Stimulated activated CD4-positive, alpha-beta T cell treated with anti-CD3 and anti-CD28 coated beads, Interleukin-12 subunit alpha, Interleukin-12 subunit beta, amount 100 ng/mL, for 48 hours (primary cell): ENCODE measurements at places on chromosomes 6 and 20.

GRCh38 chr6:55136916-55137315 is 37.4 kb upstream of the HCRTR2 start:
- no peak for DNase-seq

DNA sequence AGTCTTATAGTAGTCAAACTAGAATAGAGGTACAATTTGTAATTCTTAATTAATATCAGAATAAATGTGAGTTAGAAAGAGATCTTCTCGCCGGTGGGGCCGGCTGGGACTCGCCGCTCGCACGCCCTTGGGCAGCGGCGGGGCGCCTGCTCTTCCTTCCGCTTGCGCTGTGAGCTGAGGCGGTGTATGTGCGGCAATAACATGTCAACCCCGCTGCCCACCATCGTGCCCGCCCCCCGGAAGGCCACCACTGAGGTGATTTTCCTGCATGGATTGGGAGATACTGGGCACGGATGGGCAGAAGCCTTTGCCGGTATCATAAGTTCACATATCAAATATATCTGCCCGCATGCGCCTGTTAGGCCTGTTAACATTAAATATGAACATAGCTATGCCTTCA is 123.7 kb upstream of the OGFRL1 start:
- no peak for DNase-seq

- DNase-seq = no peak
These were observed 9.8 kb downstream of the HLA-F start for GRCh38 chr6:29733057-29733456.

GRCh38 chr6:133170602-133171001 is 70.6 kb upstream of the EYA4 start:
- no peak for DNase-seq

GRCh38 chr20:37378785-37379598 is 33.1 kb downstream of the SRC start:
- DNase-seq = no peak
